ENCODE measurements at places on chromosomes 3 and 15.

DNA sequence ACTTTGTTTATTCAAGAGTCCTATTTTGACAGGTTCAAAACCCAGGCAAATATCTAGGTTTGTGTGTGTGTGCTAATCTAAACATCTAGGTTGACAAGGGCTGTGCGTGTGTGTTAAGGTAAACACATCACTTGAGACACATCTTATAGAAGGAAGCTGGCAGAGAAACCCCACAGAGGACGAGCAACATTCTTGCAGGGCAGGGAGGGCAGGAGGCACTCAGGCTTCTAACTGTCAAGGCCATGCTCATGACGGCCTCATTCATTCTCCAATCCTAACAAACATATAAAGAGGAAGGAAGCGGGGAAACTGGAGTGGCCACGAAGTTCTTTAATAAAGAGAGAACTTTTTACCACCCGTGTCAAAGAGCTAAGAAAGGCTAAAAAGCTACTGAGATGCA lies 43.4 kb downstream of the SLCO2A1 start:
- DNase-seq = no peak

DNA sequence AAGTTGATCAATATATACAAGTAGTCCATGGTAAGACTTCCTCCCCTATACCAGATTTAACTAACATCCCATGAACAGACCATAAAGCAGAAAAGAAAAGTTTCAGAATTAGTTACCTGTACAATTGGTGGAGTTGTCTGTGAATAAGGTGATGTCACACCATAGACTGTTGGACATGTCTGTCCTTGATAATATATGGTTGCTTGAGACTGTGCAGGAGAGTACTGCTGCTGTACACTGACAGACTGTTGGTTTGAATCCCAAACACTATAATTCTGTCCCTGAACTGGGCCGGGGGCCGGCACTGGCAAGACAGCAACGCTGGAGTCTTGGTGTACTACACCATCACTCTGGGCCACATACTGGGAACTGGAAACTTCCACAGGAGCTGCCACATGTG lies 77.2 kb downstream of the NBEAL2 start:
- no peak for DNase-seq

DNA sequence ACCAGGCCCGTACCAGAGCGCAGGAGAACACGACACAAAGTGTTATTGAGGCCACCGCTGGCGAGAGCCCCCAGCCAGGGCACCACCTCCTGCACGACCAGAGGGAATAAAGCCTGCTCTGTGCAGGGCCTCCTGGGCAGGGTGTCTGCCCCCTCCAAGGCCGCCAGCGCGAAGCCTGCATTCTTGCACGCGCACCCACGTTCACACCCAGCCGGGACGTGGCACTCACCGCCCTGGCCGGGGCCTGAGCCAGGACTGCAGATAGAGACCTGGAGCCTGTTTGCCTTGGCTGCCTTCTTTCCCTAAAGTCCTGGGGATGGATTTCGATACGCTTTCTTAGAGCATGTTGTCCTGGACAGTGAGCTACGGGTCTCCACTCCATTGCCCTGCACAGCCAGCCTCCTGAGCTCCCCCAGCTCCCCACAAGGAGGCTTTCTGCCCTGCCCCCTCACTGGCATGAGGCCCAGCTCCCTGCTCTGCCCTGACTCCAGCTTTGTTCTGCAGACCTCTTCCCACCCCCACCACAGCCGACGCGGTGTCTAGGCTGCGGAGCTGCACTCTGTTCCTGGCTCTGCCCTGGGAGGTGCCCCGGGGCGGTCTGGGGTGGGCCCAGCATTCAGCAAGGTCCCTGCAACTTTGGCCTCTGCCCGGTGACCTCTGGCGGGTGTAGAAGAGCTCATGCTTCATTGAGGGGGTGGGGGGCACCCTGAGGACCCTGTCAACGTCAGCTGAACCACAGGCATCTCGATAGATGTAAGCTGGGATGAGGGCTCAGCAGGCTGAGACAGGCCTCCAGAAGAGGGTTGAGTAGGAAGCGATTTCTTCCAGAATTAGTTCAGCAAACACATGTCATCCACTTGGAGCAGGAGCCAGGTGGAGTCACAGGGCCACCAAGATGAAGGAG lies 145.0 kb downstream of the LRRK1 start:
- DNase-seq = no peak

GRCh38 chr3:13251166-13251903 lies 168.8 kb downstream of the NUP210 start:
- DNase-seq = no peak

- DNase-seq = no peak
Observed at GRCh38 chr3:186044968-186045367, 63.9 kb downstream of the ETV5 start.

DNA sequence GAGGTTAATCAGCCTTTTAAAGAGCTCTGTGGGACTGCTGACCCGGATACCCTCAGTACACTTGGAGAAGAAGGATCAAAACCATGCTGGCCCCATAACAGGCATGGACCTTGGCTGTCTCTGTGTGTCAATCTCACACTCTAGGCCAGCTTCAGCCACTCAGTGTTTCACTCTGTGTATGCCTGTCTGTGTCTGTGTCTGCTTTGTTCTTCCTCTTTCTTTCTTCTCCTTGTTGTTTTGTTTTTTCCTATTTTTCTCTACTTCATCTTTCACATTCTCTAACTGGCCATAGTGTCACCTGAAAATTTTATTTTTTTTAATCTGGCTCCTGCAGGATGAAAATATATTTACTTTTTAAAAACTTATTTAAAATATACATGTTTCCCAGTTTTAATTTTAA lies 51.1 kb downstream of the SERP1 start:
- no peak for DNase-seq

DNA sequence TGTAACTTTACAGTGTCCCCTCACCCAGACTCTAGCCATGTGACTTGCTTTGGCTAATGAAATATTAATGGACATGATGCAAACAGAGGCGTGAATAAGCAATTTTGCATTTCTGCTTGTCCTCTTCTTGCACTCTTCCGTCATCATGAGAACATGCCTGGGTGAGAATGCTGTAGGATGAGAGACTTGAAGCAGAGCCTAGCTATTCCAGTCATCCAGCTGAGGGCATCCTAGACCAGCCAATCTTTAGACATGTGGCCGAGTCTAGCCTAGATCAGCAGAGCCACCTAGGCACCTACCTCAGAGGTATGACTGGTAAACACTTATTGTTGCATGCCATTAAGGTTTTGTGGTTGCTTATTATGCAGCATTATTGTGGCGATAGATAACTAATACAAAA lies 450.5 kb upstream of the AZI2 start:
- no peak for DNase-seq

GRCh38 chr3:52561028-52561747 lies 24.8 kb downstream of the UQCC5 start:
- no peak for DNase-seq

DNA sequence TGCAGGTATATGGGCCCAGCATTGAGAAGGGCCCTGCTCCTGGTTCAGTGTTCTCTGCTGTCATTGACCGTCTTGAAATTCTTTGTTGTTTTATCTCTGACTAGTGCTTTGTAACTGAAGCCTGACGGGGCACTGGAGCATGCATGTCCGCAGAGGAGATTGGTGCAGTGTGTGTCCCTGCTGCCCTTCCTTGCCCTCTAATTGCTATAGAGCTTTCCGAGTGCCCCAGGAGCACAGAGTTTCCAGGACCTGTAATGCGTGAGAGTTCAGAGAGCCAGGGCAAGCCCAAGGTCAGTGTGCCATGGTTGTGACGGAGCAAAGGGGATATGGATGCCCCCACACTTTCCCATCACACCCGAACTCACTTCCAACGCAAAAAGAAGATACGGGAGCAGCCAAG lies 174.3 kb upstream of the UBE3A start:
- DNase-seq = no peak

- DNase-seq = no peak
Observed at GRCh38 chr15:71387810-71388209, 272.5 kb downstream of the THSD4 start.

DNA sequence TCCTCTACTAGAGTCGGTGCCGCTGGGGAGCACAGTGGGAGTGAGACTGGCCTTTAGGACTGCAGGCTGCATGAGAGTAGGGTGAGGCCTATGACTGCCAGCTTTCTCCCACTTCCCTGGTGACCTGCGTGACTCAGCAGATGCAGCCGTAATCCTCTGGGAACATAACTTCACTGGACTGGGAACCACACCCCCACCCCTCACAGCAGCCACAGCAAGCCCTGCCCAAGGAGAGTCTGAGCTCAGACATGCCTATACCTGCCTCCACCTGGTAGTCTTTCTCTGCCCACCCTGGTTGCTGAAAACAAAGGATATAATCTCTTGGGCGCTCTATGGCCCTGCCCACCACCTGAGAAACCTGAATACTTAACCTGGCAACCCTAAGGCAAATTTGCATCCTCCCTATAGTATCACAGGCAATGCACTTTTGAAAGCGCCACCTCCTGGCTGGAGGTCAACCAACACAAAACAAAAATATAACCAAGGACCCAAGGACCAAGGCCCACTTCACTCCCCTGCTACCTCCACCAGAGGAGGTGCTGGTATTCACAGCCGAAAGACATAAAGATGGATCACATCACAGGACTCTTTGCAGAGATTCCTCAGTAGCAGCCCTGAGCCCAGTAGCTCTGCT lies 308.9 kb downstream of the CTNNB1 start:
- no peak for DNase-seq

GRCh38 chr3:33650495-33650894 lies 67.6 kb downstream of the CLASP2 start:
- no peak for DNase-seq

DNA sequence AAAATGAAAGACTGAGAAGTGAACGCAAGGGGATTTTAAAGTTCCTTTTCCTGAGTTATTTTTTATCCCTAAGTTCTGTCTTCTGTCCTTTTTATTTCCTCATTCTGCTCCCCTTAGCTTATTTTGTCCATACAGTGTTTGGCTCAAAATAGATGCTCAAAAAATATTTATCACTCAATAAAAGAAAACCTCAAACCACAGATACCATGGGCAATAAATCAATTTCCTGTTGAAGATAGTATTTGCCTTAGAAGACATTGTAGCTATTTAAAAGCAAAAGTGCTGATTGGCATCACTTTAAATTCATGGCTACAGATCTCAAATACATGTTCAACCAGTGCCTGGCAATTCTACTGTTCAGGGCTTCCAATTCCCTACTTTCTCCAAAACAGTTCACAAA lies 316.5 kb upstream of the ADAMTS9 start:
- DNase-seq = no peak

DNA sequence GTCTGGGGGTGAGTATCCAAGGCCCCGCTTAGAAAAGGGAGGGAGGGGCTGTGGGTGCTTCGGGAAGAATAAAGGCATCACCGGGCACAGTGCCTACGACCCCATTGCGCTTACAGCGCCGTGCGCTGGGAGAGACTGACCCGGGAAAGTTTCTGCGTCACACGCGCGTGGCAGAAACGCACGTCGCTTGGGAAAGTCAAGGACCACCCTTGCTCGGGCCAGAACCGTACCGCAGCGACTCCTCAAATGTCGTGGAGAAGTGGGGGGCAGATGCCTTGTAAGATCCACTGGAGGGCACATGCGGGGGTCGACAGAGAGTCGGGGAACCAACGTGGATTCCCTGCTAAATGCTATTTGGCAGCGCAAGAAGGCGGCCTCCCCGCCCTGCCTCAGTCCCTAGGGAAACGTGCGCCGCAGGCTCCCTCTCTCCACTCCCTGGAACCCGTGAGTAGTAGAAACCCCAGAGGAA lies 2.4 kb downstream of the ADAMTS9 start:
- DNase-seq = no peak

DNA sequence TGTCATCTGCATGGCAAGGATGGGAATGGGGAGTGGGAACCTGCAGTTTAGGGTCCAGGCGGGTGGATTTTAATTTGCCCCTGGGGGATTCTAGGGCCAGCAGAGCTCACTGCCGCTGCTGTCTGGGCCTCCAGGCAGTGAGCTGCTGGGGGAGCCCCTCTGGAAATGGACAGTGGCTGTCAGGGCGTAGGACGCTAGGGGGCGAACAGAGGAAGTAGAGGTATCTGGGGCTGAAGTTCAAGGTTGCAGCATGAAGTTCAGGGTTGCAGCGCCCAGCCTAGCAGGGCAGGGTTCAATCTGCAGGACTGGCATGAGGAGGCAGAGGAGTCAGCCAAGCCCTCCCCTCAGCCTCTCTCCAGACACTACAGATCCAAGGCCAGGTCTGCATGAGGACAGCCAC lies 49.5 kb downstream of the APBA2 start:
- DNase-seq = no peak

GRCh38 chr15:78859971-78860719 lies 12.5 kb upstream of the MORF4L1 start:
- peak; percentile 68 for DNase-seq

GRCh38 chr15:89982315-89983055 lies 18.6 kb upstream of the ZNF710 start:
- DNase-seq = no peak

DNA sequence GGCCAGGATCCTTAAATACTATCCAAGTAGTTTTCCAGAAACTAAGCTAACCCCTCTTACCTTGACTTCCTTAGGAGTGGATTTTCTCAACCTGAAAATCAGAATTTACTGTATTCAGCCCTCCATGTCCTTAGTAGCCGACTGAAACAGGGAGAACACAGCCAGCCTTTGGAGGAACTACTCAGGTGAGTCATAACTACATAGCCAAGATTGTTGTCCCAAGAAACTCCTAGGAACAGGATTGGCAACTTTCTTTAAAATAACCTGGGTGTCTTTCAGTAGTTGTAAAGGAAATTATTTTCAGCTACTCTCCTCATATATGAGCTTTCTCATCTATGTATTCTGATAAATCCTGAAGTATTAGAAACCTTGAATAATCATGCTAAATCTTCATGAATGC lies 22.3 kb downstream of the FANCD2OS start:
- no peak for DNase-seq

DNA sequence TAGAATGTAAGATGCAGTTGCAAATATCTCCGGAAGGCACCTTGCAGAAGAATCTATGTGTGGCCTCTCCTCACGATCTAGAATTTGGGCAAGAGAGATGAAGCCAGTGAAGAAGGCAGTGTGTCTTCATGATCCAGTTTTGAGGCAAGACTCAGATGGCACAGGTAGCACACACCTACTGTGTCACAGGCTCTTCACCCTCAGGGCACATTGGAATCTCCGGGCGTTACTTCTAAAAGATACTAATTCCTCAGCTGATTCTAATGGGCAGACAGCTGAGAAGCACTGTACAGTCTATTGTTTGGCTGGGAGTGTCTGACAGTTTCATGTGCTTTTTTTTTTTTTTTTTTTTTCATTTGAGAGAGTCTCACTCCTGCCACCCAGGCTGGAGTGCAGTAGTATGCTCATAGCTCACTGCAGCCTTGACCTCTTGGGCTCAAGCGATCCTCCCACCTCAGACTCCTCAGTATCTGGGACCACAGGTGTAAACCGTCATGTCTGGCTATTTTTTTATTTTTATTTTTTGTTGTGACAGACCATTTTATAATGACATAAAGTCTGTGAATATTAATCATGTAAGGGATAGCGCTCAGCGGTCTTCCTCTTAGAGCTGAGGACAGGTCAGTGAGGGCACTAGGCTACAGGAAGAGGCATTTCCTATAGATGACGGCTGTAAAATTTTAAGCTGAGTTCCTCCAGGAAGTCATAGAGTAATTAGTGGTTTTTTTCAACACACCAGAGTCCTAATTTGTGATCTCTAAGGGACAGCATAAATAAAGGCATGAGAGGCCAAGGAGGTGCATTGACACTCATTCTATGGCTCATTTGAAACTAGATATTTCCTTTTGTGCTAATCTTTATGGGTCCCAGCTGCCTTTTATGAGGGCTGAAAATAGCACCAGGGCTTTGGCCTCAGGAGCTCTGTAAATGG lies 4.0 kb downstream of the C3orf52 start:
- no peak for DNase-seq

Data from Panc1 (cell line).